ENCODE measurements at places on chromosomes 12 and 14.

DNA sequence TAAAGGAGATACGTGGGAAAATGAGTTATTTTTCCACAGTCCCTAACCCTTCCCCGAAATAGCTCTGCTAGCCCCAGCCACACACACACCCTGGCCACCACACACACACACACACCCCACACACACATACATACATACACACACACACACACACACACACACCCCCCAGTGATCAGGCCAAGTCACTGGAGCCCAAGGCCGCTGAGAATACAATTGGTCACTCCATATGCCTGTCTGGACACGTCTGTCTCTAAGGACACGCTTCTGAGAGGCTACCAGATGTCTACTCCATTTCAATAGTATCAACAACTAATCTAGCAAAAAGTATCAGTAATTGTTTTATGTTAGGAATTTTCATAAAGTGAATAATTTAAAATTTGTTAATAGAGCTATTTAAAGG, 13.0 kb upstream of the DIABLO start:
- DNase-seq = no peak

DNA sequence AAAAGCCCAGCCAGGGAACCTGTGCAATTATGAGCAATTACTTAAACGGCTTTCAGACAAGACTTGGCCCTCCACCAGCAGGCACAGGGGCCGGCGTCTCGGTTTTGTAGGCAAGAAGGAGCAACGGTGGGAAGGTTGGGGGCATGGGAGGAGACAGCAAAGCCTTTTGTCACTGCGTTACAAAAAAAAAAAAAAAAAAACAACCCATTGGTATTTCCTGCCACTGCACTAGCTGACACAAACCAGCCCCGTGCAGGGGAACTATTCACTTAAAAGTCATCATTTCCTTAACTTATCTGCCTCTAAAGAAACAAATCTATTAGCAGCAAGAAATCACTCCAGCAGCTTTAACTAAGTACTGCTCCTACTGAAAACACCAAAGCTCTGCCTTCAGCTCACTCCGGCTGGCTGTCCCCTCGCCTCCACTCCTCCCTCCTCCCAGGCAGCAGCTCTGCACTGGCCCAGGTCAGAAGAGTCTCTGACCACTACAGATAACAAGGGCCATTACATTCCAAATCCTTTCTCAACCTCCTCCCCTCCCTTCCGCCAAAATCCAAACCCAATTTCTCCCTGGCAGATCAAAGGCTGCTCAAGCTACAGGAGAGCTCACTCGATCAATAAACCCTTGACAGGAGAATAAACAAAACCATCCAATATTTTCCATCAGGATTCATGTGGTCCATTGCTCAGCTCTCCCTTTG, 105.2 kb upstream of the CDKN3 start:
- peak; percentile 28 for DNase-seq

- DNase-seq = no peak
Measured at GRCh38 chr14:58738189-58738836, 100.6 kb downstream of the DACT1 start.

GRCh38 chr12:113898466-113898865, 67.7 kb downstream of the RBM19 start:
- no peak for DNase-seq

DNA sequence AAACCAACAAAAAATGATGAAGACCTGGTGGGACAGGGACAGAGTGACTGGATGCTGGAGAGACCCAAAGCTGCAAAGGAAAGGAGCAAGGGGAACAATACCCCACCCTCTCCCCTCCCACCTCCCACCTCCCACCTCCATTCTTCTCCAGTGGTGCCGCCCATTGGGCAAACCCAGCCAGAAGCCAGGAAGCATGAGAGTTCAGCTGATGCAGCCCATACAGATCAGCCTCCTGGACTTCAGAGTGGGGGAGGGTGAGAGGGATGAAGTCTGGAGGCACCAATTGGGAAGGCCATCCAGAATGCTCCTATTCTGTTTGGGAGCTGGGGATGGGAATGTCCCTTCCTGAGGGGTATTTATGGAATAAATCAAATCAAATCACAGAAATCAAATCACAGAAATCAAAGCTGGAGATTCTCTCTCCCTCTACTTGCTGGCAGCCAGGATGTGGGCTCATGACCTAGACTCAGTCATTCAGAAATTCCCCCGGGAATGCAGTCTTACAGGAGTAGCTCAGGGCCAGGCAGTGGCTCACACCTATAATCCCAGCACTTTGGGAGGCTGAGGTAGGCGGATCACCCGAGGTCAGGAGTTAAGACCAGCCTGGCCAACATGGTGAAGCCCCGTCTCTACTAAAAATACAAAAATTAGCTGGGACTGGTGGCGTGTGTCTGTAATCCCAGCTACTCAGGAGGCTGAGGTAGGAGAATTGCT, 31.1 kb downstream of the IRF2BPL start:
- no peak for DNase-seq

DNA sequence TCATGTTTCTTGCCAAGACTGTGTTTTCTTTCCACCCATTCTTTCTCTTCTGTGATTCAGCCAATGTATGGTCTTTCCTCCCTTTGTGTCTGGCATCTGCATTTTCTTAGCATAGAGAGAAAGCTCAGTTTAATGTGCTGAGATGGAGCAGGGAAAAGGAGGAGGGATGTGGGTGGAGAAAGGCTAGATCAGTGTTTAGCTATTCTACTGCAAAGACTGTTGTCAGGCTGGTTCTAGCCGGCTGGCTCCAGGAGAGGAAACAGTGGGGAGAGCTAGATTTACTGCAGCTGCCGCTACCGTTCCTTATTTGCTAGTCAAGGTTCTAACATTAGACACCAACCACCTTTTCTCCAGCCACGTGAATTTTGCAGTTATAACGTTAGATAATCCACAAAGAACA, 5.2 kb upstream of the RIMKLB start:
- DNase-seq = peak; percentile 24

- no peak for DNase-seq
Measured at GRCh38 chr12:11607313-11608081, 42.0 kb upstream of the ETV6 start.

DNA sequence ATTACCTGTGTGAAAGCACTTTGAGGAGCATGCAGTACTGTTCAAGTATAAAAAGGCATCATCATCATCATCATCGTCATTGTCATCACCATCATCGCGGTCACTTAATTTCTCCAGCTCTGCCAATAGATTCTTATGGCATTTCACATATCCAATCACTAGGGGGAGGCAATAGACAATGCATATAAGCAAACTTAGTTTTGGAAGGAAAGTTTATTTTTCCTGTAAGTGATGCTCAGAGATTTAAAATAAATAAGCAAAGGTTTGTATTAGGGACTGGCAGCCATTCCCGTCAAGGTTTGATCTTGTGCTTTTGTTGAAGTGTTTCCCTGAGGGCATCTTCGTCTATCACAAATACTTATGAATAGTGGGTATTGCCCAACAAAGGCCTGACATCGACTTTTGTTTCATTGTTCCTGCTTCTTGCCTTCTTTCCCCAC, 127.4 kb downstream of the KTN1 start:
- DNase-seq = peak; percentile 39

- DNase-seq = no peak
Measured at GRCh38 chr12:124750787-124751471, 112.7 kb downstream of the SCARB1 start.

GRCh38 chr12:82176026-82176425, 182.2 kb downstream of the CCDC59 start:
- no peak for DNase-seq

- DNase-seq = peak; percentile 37
Measured at GRCh38 chr14:93655078-93655750, 133.1 kb downstream of the PRIMA1 start.

DNA sequence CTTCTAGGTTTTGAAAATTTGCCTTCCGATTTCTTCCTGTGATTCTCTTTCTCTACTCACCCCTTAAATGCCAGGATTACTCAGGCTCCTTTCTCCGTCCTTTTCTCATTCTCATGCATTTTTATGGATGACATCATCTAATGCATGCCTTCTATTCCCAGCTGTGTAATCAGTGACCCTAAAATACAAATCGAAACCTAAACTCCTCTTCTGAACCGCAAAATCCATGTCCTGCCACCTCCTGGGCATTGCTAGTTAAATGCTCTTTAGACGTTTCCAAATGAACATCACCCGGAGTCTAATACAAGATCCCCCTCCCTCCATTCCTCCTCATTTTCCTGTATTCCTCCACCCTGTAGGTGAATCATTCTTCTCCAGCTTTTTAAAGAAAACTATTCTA, 1703.1 kb upstream of the FLRT2 start:
- DNase-seq = no peak

GRCh38 chr14:54688229-54688628, 121.3 kb downstream of the SAMD4A start:
- no peak for DNase-seq

DNA sequence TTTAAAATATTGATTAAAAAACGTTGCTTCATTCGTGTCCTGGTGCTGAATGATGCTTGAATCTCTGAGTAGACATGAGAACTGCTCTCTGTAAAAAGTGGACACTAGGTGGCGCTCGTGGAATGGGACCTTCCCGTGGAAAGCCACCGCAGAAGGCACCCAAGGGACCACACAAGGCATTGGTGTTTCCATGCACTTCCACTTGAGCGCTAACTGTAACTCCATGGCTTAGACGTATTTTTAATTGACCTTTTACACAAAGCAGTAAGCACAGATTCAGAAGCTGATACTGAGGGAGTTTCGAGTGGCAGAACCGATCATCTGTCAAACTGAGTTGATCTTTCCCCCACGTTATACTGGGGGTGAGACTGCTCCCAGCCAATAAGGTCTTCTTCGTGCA, 135.3 kb downstream of the PRKCH start:
- DNase-seq = peak; percentile 79

DNA sequence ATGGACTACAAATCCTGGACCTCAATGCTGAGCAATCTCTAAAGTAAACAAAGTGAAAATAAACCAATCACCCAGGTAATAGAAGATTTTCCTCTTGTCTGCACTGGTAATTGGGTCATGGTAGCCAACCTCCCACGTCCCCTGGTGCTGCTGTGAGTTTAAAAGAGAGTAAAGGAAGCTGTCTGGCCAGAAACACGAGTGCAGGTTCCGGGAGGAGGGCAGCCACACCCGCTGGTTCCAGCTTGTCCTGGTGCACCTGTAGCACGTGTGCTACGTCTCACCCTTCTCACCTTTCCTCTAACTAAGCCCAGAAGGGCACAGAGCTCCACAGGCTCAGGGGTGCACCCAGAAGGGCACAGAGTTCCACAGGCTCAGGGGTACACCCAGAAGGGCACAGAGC, 5.4 kb downstream of the CRACR2A start:
- DNase-seq = no peak

DNA sequence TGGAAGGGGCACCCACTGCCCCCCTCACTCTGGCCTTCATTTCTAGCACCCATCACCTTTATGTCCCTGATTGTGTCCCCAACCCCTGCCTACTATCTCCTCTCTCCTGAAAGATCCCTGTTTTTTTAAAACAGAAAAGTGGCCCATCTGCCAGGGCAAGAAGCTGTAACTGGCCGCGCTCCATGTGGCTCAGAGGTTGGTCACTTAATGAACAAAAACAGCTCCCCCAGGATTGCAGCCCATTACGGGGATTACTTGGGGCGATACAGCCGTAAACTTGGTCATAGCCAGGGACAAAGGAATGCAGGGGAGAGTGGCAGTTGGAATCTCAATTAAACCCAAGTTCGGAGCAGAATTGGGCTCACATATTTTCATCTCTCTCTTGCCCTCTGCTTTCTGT, 34.8 kb upstream of the VSX2 start:
- no peak for DNase-seq

- DNase-seq = no peak
Measured at GRCh38 chr14:104292084-104292970, 153.9 kb downstream of the KIF26A start.

- DNase-seq = no peak
Measured at GRCh38 chr12:45933504-45933903, 56.9 kb downstream of the SCAF11 start.

GRCh38 chr14:70934502-70935134, 27.4 kb downstream of the PCNX1 start:
- no peak for DNase-seq

- DNase-seq = no peak
Measured at GRCh38 chr12:75764091-75764841, 252.9 kb upstream of the KRR1 start.

GRCh38 chr14:55249423-55249822, 21.8 kb upstream of the FBXO34 start:
- DNase-seq = no peak

DNA sequence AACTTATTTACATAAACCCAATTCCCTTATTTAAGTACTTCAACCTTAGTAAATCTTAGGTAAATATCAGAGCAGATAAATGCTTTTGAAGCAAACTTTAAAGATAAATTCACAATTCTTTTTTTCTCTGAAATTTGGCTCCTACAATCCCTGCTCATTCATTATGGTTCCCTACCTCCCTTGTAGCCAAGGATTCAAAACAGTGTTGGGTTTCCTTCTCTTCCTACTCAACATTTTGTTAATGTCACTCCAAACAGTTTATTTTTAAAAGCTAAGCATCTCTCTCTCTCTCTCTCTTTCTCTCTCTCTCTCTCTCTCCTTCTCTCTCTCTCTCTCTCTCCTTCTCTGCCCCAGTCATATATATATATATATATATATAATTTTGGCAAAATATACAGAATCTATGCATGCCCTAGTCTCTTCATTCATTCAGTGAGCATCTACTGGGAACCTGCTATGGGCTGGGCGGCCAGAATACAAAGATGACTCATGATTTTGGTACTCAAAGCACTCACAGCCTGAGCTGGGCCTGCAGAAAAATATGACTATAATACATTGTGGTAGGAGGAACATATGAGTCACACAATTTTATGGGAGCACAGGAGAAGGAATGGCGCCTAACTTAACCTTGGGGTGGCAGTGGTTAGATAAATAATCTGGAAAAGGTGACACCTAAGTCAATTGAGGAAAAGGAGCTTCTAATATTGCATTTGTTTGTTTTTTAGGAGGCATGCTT, 123.7 kb upstream of the DHRS4 start:
- no peak for DNase-seq

- DNase-seq = no peak
Measured at GRCh38 chr14:69685218-69685616, 73.8 kb downstream of the SUSD6 start.

DNA sequence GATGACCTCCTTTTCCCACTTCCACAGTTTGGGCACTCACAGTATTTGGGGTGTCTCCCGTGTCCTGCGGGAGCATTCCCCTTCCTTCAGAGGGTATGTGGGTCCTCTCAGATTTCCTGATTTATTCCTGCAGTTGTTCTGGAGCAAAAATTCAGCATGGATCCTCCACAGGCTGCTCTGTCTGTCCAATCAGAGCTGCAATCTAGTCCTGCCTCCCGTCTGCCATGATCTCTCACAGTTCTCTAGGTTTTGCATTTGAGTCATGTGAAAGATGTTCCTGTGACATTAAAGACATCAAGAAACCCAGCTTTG, 435.9 kb downstream of the TMTC2 start:
- DNase-seq = no peak

DNA sequence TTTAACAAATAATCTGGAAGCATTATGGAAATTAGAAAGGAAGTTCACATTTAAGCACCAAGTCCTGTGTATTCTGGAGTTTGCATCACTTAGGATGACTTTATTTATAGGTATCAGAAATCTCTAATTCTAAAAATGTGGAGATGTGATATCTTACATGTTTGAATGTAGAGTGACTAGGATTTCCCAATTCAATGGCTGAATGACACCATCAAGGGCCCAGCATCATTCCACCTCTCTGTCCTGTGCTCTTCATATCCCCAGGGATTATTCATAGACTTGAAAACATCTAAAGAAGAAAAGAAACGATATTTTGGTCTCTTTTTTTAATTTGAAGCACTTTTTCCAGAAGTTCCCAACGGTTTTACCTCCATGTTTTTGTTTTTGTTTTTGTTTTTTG, 15.2 kb upstream of the METAP2 start:
- DNase-seq = no peak

Measured in Jurkat, Clone E6-1 (cell line).